Muscle of leg (tissue), 16 donors: ENCODE measurements at places on chromosomes 12 and 14.

- DNase-seq = no peak
These were observed 30.7 kb downstream of the SNRNP35 start for GRCh38 chr12:123488539-123489230.

DNA sequence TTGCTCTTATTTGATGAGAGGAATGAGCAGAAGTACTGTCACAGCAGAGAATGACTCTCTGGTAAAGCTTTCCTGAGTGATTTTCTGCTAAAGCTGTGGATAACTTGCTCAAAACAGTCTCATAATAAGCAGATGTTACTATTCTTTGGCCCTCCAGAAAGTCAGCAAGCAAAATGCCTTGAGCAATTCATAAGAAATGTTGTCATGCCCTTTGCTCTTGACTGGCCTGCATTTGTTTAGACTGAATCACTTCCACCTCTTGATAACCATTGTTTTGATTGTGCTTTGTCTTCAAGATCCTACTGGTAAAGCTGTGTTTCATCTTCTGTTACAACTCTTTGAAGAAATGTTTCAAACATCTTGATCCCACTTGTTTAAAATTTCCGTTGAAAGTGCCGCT lies 457.9 kb upstream of the FOXG1 start:
- DNase-seq = no peak

GRCh38 chr12:67968321-67968720 lies 20.9 kb upstream of the IFNG-AS1 start:
- DNase-seq = no peak

- no peak for DNase-seq
These were observed 149.3 kb upstream of the BMP4 start for GRCh38 chr14:54105898-54106297.

GRCh38 chr12:124179936-124180607 lies 114.8 kb upstream of the RFLNA start:
- no peak for DNase-seq

- no peak for DNase-seq
These were observed 144.6 kb upstream of the CDKN3 start for GRCh38 chr14:54252072-54252730.
